DMS79 (cell line): ENCODE measurements at places on chromosomes 2 and 18.

DNA sequence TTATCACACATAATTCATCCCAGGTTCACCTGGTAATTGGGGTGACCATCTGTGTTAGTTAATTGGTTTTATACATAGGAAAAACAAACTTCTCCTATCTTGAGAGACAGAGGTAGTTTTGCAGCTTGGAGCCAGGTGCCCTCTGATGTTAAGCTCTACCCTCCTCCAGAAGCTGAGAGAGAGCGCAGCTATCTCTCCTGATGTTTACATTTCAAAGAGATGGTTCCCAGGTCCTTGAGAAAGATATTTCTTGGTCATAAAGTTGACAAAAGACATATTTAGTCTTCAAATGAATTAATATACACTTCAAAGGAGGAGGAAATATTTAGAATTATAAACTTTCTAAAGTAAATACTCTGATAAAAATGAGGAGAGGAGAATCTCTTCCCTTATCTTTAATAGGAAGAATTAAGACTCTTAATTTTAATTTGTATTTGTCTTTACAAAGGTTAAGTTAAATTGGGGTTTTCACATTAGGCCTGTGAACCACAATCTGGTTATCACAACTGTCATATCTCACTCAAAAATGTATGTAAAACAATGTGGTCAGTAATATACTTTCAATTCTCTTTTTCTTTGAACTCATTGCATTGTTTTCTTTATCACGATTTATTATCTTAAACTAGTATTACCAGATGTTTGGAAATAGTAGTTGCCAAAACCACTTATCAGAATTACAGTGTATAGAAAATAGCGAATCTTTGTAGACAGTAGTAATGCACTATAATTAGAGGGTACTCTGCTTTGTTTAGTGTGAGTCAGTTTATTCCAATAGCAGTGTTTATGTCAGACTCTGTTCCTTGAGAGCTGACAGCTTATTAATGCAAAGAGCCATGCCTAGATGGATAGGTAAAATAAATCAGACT is 26.8 kb downstream of the SERPINB4 start:
- no peak for DNase-seq

GRCh38 chr2:214401580-214401979 is 9.3 kb upstream of the VWC2L start:
- DNase-seq, result no peak

GRCh38 chr2:53508667-53509066 is 258.9 kb upstream of the CHAC2 start:
- no peak for DNase-seq

DNA sequence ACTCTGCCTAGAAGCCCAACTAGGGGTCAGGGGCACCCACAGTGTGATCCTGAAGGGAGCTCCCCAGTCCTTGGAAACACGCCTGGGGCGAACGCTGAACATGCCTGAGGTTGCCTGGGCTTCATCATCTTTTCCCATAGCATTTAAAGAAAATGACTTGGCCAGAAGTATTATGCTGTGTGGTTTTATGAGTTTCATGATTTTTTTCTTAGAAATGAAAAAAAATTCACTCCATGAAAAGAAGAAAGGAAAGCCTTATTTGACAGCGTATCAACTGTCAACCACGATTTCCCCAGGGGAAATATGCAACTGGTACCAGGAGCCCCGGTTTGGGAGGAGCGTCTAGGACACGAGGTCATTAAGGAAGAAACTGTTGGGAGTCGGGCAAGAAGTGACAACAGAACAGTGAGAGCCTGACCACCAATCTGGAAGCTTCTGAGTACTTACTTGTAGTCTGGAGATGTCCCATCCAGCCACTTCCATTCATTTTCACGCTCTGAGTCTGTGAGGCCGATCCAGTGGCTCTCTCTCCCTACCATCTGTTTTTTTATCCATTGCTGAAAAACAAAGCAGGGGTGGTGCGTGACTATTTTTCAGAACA is 63.5 kb upstream of the THOC1 start:
- no peak for DNase-seq

GRCh38 chr2:43006834-43007543 is 214.6 kb upstream of the HAAO start:
- DNase-seq, result no peak

DNA sequence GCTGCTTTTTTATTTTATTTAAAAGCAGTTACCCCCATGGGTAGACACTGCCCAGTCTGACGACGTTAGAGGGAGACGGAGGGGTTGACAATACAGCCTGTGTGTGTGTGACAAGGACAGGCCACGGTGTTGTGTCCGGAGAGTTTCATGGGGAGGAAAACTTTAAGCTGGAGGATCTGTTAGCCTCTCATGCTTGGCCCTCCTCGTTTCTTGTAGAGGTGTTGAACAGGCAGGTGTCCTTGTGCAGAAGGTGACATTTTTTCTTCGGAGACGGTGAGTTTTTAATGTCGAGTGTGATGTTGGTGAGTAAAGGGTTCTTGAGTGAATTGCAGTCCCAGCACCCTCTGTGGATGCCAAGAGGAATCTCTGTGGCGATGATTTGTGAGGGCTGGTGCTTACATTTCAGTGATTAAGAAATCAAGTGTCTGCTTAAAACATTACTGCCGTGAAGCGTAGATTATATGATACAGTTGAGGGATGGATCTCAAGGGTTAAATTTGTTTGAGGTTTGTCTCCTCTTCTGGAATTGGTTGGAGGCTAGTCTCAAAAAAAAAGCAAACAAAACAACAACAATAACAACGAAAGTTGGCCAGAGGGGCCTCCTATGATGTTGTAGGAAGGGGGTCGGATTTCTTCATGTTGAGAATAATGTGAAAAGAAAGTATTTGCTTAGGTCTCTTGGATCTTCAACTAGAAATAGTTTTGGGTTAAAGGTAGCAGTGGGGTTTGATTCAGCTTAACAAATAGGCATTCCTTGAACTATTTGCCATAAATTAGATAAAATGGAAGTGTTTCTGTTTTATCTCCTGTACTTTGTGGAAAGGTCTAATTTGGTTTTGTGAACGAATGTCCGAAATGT is 1.6 kb downstream of the NCOA1 start:
- DNase-seq, result no peak
